CD4-positive, alpha-beta T cell (primary cell): ENCODE measurements at places on chromosomes 2 and 18.
A peak's percentile ranks its signal among the peaks of the same experiment; 100 is the strongest.

DNA sequence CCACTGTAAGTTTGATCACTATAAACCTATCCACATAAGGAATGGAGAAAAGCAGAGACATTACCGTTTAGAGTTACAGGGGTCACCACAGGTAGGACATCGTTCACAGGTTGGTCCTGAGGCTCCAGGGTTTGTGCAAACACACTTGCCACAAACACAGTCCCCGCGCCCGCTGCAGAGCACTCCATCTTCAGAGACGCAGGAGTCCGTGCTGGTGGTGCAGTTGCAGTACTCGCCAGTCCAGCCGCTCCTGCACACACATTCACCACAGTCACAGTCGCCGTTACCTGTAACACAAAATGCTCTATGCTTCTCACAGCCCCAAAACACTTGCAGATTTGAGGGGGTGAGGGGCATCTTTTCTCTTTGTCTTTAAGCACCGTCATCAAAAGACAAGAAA is 63.9 kb upstream of the PLA2R1 start:
- no peak for DNase-seq

DNA sequence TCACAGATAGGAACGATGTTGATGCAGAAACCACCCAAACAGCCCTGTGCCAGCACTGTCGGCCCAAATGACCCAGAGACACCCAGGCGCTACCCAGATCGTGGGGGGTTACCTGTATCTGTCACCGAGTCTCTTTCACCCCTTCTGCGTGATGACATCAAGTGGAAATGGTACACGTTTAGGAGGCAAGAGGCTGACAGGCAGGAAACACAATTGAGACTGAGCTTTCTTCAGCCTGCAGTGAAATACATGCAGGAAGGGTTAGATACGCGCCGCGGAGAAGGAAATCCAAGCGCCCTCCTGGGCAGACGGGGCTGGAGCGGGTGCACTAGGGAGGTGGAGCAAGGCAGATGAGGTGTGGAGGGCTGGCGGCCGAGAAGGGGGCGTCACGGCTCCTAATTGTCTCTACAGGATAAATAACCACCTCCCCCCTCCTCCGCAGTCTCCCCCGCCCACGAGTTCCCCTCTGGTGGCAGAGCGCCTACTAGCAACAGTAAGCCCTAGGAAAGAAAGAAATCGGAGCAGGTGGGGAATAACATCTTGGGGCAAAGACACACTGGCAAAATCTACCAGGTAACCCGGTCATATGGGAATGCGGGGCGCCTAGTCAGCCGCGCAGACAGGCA is at the start of gene RNF152:
TSS of gene RNF152 (minus strand) at position 325 of the 626 bp plus-strand sequence. CDS start 76,544 bp downstream, outside the sequence.
- peak; percentile 46 for DNase-seq

- no peak for DNase-seq
Observed at GRCh38 chr2:128503399-128504245, 185.0 kb upstream of the HS6ST1 start.

- no peak for DNase-seq
Observed at GRCh38 chr2:85137156-85137555, 4.0 kb downstream of the TCF7L1 start.

- no peak for DNase-seq
Observed at GRCh38 chr18:74451148-74451547, 6.0 kb downstream of the DIPK1C start.

- no peak for DNase-seq
Observed at GRCh38 chr2:63862806-63863205, 21.1 kb downstream of the UGP2 start.

GRCh38 chr2:38353402-38353801 is 23.7 kb downstream of the ATL2 start:
- no peak for DNase-seq

GRCh38 chr2:168562971-168563370 is 106.9 kb downstream of the CERS6 start:
- no peak for DNase-seq

GRCh38 chr2:229340086-229340760 is 69.1 kb upstream of the PID1 start:
- no peak for DNase-seq

GRCh38 chr2:109208951-109209335 is 79.9 kb downstream of the SH3RF3 start:
- DNase-seq = no peak

DNA sequence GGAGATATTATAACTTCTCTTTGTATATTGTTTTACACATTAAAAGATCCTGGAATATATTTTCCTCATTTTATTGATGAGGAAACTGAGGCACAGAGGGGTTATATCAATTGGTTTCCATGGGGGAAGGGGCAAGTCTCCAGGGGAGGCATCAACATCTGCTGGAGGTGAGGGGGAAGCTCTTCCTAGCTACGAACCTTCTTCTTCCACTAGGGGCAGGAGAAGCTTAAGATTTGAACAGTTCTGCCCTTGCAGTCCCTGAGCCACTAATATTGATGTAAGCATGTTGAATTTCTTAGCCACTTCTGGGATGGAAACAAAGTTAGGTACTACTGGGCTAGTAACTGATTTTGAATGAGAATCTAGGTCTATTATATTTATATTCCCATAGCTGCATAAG is 140.1 kb upstream of the AQP4 start:
- DNase-seq = no peak

GRCh38 chr2:48998449-48998848 is 155.9 kb downstream of the FSHR start:
- DNase-seq = no peak

- no peak for DNase-seq
Observed at GRCh38 chr18:36602620-36603019, 226.2 kb downstream of the TPGS2 start.

DNA sequence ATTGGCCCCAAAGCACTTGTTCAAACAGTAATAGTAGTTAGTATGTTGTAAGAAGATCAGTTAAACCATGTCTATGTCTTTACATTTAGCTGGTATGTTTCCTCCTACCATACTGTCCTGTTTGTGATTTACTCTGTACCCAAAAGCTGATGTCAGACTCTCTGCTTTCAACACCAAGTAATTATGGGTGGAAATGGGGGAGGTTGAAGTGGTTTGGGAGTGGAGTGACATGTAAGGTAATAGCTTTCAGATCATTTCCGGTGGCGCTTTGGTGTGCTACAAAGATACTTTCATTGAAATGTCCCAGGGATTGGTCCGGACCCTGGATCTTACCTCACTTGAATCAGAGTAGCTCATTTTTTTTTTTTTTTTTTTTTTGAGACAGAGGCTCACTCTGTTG is 39.7 kb upstream of the TGIF1 start:
- no peak for DNase-seq

- no peak for DNase-seq
Observed at GRCh38 chr18:76364282-76365259, 130.5 kb downstream of the ZNF516 start.

DNA sequence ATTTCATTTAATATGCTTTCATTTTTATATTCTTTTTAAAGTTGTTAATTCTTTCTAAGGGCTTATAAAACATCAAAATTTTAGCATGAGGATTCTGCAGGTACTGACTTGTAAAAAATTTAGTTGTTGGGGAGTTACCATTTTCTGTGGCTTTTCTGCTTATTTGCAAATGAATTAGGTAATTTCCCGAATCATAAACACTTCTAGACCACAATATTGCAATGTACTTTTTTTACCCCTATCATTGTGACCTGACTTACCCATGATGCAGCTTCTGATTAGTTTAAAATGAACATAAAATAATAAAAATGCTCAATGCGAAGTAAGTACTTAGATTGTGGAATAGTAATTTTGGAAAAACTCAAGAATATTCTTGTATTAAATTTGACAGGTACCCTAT is 11.4 kb downstream of the ARL6IP6 start:
- no peak for DNase-seq

DNA sequence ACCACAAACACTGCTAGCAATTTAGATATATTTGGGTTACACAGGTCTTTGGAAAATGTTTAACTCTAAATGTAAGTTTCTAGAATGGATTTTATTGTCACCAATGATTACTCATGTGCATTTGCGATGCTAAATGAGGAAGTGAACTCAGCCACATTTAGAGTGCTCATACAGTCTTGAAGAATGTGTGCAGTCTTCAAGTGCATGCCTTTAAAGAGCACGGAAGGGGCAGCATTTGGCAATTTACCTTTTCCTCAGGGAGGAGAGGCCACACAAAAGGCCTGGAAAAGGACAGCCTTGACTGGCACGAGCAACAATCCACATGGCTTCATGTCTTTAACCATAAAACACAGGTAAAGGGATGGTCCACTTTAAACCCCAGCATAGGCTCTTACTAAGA is 78.5 kb upstream of the STK17B start:
- peak; percentile 39 for DNase-seq

GRCh38 chr18:79790996-79791972 is 6.5 kb upstream of the KCNG2 start:
- no peak for DNase-seq

- no peak for DNase-seq
Observed at GRCh38 chr18:39198376-39198775, 1632.8 kb upstream of the CELF4 start.

GRCh38 chr2:79903222-79904000 is 390.6 kb downstream of the CTNNA2 start:
- DNase-seq = no peak

- no peak for DNase-seq
Observed at GRCh38 chr2:182868054-182868796, 1.8 kb upstream of the FRZB start.
